ENCODE measurements at places on chromosomes 13 and 19.
A peak's percentile ranks its signal among the peaks of the same experiment; 100 is the strongest.

GRCh38 chr19:18425515-18426415, 6.6 kb downstream of the SSBP4 start:
- DNase-seq, result no peak

DNA sequence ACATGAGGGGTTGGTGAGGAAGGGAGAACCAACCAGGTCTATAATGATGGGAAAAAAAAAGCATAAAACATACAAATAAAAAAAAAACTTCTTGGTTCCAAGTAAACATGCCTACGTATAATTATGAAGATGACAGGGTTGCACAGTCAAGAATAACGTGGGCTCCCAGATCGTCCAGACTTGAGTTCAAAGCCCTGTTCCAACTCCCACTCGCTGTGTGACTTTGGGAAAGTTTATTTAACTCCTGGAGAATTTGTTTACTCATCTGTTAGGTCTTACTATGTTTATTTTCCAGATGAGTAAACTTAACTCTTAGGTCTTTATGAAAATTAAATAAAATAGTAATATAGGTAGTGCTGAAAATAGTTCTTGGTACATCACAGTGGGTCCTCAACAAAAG, 13.8 kb downstream of the STARD13 start:
- no peak for DNase-seq

DNA sequence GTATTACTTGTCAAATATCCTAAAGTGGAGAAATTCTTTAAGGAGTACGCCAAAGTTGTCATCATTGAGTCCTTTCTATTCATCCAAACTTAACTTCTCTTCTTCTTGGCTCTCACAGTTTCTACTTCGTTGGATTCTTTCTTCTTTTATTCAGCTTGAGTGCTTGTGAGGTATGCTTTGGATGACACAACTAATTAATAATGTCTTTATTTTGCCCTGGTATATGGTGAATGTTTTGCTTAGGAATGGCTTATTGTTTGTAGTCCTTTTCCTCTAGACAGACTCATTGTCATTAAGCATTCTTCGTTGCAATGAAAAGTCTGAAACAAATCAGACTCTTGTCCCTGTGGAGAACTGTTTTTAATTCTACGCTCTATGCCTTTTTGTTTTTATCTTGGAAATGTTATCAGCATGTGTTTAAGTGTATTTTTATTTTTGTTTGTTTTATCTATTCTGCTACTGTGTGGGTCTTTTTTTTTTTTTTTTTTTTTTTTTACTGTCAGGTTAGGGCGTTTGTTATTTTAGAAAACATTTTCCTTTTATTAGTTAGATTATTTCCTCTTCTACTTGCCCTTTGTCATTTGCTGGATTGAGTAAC, 471.5 kb downstream of the GPC6 start:
- DNase-seq, result no peak

DNA sequence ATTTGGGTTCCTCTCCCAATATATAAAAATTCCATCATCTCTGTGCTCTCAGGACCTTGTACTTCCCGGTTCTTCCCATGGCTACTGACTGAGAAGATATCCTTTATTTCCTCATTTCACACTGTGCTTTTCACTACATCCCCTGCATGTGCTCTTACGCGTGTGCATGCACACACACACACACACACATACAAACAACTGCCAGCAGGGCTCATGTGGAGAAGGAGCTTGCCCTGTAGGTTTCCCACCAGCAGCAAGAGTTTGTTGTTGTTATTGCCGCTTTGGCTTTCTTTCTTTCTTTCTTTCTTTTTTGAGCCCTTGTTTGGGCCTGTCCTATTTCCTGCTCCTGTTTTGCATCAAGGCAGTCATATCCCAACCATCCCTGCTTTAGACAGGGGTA, 43.6 kb downstream of the TEX26 start:
- no peak for DNase-seq

DNA sequence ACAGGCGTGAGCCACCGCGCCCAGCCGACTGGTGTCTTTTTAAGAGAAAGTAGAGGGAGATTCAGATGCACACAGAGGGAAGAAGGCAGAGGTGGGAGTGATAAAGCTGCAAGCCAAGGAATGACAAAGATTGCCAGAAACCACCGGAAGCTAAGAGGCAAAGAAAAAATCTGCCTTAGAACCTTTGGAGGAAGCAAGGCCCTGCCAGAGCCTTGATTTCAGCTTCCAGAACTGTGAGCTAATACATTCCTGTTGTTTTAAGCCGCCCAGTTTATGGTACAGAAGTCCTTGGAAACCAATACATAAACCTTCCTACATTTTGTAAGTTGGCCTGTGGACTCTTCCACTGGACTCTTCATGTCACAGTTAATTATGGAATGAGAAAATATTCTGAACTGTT, 71.7 kb upstream of the SOX21 start:
- no peak for DNase-seq

DNA sequence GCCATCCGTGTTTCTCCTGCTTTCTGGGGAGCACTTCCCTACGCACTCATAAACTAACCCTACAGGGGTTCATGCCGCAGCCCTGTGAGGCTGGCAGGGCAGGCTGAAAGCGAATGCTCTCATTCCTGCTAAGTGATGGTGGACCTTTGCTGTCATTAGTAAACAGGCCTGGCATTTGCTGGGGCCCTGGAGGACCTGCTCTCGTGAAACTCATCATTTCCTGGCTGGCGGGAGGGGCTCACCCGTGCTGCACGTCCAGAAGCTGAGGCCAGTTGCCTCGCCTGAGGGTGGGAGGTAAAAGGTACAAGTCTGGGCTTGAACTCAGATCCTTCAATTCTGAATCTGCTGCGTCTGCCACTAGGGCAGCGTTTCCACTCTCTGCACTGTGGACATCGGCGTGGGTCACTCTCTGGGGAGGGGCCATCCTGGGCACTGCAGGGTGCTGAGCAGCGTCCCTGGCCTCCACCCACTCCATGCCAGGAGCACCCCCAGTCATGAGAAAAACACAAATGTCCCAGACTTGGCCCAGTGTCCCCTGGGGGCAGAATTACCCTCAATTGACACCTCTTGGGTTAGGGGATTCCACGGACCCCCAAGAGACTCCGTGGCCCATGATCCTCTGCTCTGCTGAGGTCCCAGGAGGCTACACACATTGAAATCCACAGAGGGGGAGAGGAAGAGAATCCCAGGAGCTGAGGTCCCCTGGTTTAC, 7.0 kb downstream of the MOB3A start:
- no peak for DNase-seq

GRCh38 chr13:19155321-19155861, 26.2 kb downstream of the TUBA3C start:
- no peak for DNase-seq

DNA sequence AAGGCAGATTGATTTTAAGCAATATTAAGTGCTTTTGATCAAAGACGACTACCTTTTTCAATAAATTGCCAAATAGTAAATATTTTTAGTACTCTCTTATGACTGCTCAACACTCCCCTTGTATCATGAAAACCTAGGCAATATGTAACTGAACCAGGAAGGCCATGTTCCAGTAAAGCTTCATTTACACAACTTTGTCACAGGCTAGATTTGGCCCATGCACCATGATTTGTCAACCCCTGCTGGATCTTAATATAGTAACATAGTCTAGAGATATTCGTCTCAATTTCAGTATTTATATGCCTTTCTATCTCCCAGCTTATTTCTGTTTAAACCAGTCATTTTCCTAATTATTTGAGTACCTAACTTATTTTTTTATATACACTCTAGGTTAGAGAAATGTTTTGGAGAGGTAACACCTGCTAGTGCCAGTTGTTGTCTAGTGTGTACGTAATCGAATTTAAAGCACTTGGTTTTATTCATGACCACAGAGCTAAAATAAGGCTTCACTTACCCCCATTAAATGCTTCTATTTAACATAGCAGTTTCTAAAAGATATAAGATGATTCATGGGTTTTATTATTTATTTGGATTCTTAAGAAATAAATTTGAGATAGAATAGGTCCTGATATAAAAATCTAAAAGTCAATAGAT, 21.0 kb downstream of the TPP2 start:
- DNase-seq, result no peak

DNA sequence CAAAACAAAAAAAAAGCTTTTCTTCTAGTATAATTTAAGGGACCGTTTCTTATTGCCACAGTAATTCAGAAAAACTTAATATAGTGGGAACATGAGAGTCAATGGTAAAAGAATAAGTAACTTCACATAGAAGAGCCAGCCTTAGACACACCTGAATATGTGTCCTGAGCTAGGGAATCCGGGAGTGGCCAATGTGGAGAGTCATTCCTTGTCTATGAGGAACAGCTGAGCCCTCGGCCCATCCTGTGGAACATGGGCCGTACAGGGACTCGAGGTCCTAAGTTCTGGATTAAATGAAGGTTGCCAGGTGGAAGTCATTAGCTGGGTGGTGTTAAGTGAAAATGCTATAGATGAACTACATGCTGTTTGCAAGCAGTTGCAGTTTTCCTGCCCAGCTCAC, 32.2 kb downstream of the EFNB2 start:
- no peak for DNase-seq

DNA sequence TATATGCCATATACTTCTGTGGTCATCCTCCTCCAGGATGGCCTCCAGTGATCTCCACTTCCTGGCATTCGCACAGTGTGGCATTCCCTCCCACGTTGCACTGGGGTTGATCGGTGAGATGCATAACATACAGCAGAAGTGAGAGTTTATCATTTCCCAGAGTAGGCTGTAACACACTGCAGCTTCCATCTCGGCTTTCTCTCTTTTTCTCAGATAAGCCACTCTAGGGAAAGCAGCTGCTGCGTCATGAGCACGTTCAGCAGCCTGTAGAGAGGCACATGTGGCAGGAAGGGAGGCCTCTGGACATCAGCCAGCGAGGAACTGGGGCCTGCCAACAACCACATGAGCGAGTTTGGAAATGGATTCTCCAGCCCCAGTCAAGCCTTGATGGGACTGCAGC, 807.1 kb downstream of the DIAPH3 start:
- no peak for DNase-seq

- peak; percentile 31 for DNase-seq
Measured at GRCh38 chr19:3852614-3853254, 16.1 kb downstream of the ZFR2 start.

GRCh38 chr19:21850656-21851255, 14.8 kb upstream of the ZNF43 start:
- DNase-seq, result no peak

DNA sequence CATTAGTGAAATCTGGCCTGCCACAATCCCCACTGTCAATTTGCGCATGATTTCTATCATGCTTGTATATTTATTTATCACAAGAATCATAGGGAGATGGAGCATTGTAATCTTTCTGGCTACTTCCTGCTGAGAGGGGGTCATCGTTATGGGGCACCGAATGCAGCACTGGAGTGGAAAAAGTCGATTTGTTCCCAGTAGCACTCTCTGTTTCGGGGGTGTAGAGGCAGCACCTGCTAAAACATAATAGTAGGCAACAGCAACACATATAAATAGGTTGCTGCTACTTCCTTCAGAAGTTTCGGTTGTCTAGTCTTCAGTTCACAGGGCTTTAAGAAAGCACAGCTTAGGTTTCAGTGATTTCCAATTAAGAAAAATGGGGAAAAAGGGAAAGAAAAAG, 23.4 kb upstream of the CEACAM21 start:
- no peak for DNase-seq

- DNase-seq, result no peak
Measured at GRCh38 chr19:15575406-15575805, 39.6 kb upstream of the CYP4F8 start.

- DNase-seq, result no peak
Measured at GRCh38 chr19:54399189-54399588, 16.1 kb upstream of the TTYH1 start.

GRCh38 chr13:59337070-59337469, 826.7 kb downstream of the DIAPH3 start:
- no peak for DNase-seq

DNA sequence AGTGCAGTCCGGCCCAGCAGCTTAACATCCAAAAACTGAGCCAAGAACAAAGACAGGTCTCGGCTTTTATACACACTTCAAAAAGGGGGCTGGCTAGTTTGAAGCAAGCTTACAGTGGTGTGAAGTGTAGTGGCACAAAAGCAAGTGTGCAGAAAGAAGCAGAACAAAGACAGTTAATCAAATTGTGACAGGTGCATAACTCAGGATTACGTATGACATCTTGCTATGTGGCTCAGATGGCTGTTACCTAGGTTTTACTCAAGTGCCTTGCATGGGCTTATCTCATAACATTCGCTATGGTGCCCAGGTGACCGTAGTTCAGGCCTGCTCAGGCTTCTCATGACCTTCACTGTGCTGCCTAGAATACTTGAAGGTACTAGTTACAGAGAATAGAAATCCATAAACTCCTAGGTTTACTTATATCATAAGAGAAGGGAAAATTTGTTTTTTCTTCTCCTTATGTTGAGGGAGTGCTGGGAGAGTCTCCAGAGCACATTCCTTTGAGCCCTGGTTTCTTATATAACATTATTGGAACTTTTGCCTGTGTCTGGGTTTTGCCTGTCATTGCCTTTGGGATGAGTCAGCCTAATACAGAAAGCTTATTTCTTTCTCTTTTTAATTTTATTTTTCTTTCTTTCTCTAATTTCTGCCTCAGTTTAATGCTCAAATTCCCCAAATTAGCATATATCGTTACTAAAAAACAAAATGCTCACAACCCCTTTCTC, 1629.1 kb upstream of the PCDH20 start:
- DNase-seq, result no peak

GRCh38 chr19:8261347-8261746, 46.8 kb downstream of the CD320 start:
- DNase-seq, result no peak

DNA sequence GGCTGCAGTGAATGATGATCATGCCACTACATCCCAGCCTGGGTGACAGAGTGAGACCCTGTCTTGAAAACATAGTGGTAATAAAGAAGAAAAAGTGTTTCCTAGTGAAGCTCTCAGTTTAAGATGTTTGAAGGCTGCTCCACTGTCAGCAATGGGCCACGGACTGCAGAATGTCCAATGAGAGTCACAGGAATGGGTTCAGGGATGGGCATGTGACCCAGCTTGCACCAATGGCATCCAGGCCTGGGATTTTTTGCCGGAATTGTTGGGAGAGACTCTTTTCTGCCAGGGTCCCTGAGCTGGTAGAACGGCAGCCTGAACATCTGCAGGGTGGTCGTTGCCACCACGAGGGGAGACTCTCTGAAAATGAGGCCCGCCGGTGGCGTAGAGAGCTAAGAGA, 6.3 kb downstream of the SHISA7 start:
- no peak for DNase-seq

DNA sequence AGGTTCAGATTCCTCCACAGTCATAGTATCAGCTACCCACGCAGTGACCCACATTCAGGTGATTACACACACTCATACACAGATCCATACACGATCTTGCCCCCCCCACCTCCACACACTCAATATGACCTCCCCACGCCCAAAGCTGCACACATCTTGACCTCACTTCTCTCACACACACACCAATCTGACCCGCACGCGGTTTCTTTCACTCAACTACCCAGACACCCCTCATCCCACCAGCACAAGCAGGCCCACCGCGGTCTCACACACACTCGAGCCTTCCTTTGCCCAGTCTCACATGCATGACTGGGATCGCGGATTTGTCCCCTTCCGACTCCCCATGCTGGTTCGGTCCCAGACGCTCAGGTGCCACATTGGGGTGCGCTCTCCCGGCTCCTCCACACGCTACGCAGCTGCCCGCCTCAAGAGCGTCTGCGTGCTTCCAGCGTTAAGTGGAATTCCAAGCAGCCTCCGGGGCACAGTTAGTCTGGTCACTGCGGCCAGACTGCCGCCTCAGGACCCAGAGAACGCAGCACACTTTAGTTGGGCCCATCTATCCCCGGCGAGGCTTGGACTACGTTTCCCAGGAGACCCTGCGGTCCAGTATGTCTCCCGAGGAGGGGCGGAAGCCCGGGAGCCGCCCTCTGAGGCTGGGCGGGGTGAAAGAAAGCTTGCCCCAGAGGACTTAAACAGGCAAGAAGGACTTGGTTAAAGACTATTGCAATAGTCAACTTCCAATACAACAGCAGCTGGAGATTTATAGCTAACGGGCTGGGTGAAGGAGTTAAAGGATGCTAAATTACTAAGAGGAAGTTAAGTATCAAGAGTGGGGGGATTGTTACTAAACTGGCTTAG, 746 bp upstream of the ZNF345 start:
- peak; percentile 85 for DNase-seq
